ENCODE measurements at places on chromosomes 2 and 18. TPM values are rescaled to one million over a fixed set of nuclear protein-coding genes. Genes with fewer than 3 reads are reported as not detected.

Gene CLASP1
- 41.9 TPM for total RNA-seq

Gene APOB
- total RNA-seq = 1.6 TPM

Gene LMAN1
- 73.7 TPM for total RNA-seq

Gene ACMSD
- not detected for total RNA-seq

Gene RGPD4
- total RNA-seq = 0.07 TPM

Gene DSC3
- total RNA-seq = 7.6 TPM

Gene LYG1
- total RNA-seq = 3.8 TPM

Gene AQP12B
- not detected for total RNA-seq

GRCh38 chr2:159773426-159773825 lies 24.6 kb downstream of the CD302 start:
- no peaks in the 10 kb centered on the region for H3K4me1 ChIP-seq
- H3K4me3 ChIP-seq = no peak overlapping the region
- H3K27ac ChIP-seq = no peak overlapping the region
- no peak for DNase-seq
- peaks cover 29% of the 10 kb centered on the region for H3K36me3 ChIP-seq

DNA sequence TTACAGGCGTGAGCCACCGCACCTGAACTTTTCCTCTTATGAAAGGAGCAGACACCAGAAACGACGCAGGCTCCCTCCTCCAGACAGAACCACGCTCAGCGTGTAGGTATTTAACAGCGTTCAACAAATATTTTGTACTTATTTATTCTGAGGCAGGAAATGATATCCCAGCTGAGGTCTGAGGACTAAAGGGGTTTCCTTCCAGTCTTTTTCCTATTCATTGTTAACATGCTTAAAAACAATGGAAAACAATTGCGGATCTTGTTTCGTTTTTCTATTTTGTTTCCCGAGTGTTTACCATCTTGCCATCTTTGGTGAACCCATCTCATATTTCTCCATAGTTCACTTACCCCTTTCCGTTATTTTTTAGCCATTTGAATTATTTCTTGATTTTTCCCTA lies 43.7 kb upstream of the FOSL2 start:
- no peak overlapping the region for H3K4me3 ChIP-seq
- no peaks in the 10 kb centered on the region for H3K27me3 ChIP-seq
- H3K27ac ChIP-seq = no peak overlapping the region

DNA sequence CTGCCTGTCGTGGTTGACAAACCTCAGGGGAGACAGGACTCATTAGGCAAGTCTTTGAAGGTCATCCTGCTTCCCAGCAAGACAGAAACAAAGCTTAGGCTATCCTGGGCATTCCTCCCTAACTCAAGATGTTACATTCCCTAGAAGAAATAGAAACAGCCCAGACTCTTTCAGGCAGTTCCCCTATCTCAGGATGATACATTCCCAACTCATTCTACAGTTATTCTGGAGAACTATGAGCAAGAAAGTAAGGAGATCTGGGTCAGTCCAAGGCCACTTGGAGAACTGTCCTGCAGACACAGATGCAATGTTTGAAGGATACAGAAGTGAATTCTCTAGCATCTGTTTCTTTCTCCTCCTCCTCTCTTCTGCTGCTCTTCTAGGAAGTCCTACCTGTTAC lies 220.1 kb upstream of the NCKAP5 start:
- H3K27ac ChIP-seq = no peak overlapping the region
- no peaks in the 10 kb centered on the region for H3K4me1 ChIP-seq
- no peak for DNase-seq
- no peak overlapping the region for H3K4me3 ChIP-seq
- no peaks in the 10 kb centered on the region for H3K36me3 ChIP-seq
- H3K27me3 ChIP-seq = no peaks in the 10 kb centered on the region
